ENCODE measurements at places on chromosomes 13 and 19.

DNA sequence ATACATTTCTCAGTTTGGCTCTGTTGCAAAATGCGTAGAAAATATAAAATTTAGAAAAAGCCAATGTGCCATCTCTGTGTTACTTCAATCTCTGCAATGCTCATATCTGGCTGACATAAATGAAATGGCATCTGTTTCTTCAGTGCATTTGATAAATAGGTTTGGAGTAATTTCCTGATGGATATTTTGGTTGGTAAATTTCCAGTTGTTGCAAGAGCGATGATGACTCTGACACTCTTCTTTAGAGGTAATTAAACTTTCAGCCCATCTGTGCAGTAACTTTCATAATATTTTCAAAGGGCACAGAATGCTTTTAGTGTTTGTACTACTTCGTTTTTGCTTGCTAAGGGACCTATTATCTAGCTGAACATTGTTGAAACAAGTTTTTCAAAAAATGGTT, 1286.4 kb downstream of the PCDH9 start:
- DNase-seq: no peak

- peak; percentile 64 for DNase-seq
Observed at GRCh38 chr19:39212375-39212742, 8.3 kb upstream of the SYCN start.

DNA sequence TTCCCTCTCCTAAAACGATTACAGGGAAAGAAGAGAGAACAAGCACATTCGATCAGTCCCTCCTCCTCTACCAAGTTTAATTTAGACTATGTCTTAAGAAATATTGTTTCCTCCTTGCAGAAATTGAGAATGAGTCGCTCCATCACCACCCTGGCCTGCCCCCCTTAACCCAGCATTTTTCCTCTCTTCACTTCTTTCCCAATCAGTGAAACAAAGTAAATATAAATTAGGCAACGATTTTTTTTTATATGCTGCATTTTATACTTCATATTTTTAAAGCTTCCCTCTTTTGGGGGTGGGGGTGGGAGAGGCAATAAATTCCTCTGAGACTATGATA, 300.0 kb downstream of the SPRY2 start:
- no peak for DNase-seq

DNA sequence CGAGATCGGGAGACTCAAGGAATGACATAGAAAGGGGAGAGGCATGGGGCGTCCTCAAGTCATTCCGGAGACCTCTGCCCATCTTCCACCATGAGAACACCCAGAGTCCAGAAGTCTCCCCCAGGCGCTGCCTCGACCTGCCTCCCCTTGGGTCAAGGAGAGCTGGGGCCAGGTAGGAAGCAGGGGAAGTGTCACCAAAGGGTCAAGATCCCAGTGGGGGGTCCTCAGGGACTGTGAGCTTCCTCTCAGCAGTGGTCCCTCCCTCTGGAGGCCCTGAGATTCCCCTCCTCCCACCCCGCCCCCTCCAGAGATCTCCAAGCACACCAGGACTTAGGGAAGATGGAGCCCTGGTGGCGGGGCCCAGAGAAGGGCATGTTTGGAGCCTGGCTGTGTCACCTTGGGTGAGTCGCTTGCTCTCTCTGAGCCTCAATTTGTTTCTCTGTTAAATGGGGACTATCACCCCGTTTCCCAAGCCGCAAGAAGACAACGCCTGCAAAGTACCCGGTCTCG, 919 bp downstream of the DACT3 start:
- no peak for DNase-seq

- no peak for DNase-seq
Observed at GRCh38 chr13:84077271-84077670, 195.0 kb upstream of the SLITRK1 start.

GRCh38 chr13:93260591-93260990, 34.0 kb downstream of the GPC6 start:
- no peak for DNase-seq

DNA sequence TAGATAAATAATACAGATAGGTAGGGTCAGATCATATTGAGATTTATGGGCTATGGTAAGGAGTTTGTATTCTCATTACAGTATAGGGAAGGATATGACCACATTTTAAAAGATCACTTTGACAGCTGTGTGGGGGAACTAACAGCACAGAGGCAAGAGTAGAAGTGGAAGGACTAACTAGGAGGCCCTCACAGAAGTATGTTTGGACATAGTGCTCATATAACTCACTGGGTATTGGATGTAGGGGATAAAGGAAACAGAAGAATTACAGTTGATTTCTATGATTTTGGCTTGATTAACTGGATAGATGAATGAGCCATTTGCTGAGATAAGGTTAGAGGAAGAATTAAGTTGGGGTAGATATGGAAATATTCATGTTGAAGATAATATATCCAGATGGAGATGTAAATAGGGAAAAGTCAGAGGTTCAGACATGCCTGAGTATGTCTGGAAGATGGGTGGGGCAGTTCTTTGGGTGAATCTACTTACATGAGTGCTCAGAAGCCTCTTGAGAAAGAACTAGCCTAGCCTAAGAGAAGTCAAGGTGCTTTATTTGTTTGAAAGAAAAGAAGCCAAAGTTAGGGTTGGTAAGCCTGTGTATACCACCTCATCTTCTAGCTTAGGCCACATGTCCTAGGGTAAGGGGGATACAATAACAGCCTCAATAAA, 133.4 kb downstream of the NDFIP2 start:
- DNase-seq: no peak

- no peak for DNase-seq
Observed at GRCh38 chr13:100983111-100983510, 308.5 kb upstream of the TMTC4 start.

- DNase-seq: no peak
Observed at GRCh38 chr19:16136185-16136999, 7.1 kb upstream of the HSH2D start.

GRCh38 chr19:17348700-17349099, 11.3 kb downstream of the GTPBP3 start:
- DNase-seq: peak; percentile 41

GRCh38 chr13:28753946-28754345, 35.2 kb upstream of the SLC46A3 start:
- no peak for DNase-seq

DNA sequence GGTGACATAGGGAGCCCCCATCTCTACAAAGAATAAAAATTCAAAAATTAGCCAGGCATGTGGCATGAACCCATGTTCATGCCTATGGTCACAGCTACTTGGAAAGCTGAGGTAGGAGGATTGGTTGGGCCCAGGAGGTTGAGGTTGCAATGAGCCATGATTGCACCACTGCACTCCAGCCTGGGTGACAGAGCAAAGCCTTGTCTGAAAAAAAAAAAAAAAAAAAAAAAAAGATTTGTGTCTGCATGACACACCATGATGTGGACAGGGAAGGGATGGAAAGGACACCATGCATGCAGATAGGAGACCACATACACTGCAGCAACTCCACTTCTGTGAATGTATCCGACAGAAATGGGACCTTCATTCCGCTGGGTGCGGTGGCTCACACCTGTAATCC, 34.0 kb upstream of the HOMER3 start:
- no peak for DNase-seq

GRCh38 chr13:109160357-109160756, 530.9 kb downstream of the MYO16 start:
- DNase-seq: no peak

DNA sequence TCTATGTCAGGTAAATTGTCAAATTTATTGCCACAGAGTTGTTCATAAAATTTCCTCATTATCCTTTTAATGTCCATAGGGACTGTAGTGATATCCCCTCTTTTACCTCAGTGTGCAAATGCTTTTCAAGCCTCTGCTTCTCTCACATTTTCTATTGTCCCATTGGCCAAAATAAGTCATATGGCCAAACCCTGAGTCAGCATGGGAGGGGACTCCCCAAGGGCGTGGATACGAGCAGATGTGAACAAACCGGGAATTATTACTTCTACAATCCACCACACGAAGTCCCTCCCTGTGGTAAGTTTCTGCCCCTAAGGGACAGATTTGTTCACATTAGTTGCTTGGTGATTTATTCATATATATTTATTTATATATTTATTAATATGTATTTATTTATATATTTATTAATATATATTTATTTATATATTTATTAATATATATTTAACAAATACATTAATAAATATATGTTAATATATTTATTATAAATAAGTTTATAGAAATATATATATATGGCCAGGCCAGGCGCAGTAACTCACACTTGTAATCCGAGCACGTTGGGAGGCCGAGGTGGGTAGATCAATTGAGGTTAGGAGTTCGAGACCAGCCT, 20.1 kb upstream of the CAMSAP3 start:
- no peak for DNase-seq

DNA sequence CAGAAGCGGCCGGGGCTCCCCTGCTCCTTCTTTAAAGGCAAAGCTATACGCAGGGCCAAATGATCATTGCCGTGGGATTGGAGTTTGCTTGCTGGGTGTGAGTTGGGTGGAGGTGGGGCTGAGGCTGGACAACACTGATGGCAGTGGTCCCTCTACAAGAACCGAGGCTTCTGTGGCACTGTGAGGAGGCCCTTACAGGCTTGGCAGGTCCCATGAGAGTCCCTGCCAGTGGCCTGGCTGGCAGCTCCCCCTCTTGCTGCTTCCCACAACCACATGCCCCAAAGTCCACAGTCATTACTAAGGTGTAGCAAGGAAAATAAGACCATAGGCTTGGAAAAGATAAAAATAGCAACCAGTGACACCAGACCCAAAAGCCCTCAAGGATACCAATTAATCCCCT, 98.4 kb downstream of the ANKRD10 start:
- no peak for DNase-seq

DNA sequence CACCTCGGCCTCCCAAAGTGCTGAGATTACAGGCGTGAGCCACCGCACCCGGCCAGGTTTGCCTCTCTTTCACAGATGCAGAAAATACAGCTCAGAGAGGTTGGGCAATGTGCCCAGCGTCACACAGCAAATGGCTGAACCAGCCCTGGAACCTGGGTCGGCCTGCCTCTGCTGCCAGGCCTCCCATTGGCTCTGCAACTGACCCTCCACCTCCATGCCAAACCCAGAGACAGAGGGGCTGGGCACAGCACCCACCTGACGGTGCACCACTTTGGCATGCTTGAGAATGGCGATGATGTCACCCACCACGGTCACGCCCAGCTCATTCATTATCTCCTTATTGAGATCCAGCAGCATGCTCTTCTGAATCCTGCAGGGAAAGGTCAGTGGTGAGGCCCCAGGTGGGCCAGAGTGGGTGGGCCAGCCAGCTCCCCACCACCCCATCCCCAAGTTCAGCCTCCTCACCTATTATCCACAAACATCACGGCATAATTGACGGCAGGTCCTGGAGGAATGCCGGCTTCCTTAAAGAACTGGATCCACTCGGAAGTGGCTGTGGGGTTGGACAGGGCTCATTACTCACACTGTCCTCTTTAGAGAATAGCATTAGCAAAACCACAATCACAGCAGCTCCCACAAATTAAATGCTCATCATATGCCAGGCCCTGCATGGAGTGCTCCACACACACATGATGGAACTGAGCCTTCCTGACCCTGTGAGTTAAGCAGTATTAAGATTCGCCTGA, 12.2 kb downstream of the C19orf47 start:
- DNase-seq: no peak

- no peak for DNase-seq
Observed at GRCh38 chr19:16922949-16923348, 34.1 kb downstream of the F2RL3 start.

GRCh38 chr19:10685210-10685609, 16.0 kb upstream of the QTRT1 start:
- no peak for DNase-seq

DNA sequence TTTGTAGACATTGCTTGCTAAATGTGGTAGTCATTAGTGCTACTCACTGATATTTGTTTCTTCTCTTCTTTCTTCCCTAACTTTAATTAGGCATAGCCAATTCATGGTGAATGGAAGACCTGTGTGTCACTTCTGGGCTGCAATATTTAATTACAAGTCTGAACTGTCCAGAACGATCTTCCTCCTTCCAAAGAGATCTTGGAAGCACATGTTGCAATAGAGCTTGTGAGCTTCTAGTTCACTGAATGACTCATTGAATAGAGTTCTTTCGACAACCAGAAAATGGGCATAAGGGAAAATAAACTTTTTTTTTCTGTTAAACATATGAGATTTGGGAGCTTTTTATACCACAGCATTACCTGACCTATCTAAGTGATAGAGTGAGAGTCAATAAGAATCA, 1264.6 kb downstream of the PCDH9 start:
- DNase-seq: no peak

- no peak for DNase-seq
Observed at GRCh38 chr13:71621174-71622124, 245.6 kb downstream of the DACH1 start.

DNA sequence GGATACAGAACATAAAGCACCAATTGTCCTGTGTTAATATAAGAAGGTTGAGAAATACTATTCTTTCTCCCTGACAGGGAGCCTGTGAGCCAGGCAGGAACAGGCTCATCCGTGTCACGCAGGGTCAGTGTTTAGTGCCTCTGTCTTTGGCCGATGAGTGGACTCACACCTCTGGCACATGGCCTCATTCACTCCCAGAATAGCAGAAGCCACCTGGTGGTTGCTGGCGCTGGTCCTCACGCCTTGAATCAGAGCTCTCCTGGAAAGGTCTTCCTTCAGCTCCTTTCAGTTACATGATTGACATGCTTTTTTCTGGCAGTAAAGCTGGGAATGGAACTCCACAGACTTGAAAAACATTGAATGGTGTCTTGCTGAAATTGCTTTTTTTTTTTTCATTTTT, 28.1 kb upstream of the SIAH3 start:
- peak; percentile 43 for DNase-seq

- no peak for DNase-seq
Observed at GRCh38 chr13:110683203-110683883, 22.6 kb downstream of the CARS2 start.

DNA sequence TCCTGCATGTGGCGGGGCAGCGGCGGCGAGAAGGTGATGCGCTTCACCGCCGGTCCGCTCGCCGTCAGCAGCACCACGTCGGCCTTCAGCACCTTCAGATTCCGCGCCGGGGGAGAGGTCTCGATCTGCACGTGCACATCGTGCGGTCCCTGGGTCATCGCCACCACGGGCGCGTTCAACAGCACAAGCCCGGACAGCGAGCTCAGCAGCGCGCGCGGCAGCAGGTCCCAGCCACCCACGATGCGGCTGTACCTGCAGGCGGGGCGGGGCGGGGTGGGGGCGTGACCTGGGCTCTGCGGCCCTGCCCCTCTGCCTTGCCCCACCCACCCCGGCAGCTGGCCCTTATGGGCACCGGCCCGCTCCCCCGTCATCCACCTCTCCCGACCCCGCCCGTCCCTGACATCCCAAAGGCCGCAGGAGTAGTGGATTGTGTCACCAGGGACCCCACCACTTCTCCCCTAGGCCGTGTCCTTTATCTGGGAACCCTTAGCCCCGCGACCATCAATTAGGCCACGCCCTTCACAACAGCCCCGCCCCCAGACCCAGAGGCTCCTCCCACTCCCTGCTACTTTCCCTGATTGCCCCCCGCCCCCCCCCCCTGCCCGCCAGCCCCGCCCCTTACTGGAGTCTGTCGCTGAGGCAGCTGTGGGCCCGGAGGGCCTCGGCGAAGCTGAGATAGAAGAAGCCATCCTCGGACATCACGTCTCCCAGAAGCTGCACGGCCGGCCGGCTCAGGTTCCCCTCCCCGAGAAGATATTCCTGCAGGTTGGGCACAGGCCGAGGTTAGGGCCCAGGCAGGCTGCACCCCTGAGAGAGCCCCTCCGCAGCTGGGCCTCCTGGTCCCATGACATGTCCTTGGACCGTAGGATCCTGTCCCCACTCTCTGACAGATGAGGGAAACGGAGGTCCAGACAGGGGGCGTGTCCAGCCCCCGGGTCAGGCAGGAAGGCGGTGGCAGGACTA, 6.1 kb downstream of the IL4I1 start:
- DNase-seq: no peak
